ENCODE measurements at places on chromosomes 3 and 15.

DNA sequence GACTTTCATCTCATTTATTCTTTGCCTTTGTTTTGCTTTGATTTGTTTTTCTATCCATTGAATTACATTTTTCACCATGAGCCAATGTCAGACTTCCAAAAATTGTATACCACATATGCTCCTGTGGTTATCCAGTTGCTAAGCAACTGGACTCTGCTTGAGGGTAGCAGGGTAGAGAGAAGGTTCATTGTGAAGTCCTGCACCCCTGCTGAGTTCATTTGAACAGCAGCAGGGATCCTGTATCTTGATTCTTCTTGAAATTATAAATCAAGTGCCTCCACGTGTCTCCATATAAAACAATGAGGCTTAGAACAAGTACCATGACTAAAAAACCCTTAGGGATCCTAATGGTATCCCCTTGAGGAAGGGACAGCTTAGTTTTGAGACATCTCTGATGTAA is 449.3 kb downstream of the ROBO2 start:
- no peak for DNase-seq

DNA sequence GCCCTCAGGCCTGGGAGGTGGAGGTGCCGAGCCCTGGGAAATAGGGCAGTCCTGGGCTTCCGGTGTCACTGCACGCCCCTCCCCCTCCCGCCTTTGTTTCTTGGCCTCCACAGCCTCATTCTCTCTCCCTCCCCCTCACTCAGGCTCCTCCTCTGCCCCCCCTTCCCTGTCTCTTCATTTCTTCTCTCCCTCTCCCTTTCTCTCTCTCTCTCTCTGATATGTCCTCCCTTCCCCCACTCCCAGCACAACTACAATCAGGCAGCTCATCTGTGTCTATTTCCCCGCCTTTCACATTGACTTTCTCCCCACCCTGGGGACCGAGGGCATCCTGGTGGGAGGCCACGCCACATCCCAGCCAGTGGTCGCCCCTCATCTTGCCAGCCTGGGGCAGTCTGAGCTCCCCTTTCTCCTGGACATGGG is 40.2 kb downstream of the IDH2 start:
- no peak for DNase-seq

DNA sequence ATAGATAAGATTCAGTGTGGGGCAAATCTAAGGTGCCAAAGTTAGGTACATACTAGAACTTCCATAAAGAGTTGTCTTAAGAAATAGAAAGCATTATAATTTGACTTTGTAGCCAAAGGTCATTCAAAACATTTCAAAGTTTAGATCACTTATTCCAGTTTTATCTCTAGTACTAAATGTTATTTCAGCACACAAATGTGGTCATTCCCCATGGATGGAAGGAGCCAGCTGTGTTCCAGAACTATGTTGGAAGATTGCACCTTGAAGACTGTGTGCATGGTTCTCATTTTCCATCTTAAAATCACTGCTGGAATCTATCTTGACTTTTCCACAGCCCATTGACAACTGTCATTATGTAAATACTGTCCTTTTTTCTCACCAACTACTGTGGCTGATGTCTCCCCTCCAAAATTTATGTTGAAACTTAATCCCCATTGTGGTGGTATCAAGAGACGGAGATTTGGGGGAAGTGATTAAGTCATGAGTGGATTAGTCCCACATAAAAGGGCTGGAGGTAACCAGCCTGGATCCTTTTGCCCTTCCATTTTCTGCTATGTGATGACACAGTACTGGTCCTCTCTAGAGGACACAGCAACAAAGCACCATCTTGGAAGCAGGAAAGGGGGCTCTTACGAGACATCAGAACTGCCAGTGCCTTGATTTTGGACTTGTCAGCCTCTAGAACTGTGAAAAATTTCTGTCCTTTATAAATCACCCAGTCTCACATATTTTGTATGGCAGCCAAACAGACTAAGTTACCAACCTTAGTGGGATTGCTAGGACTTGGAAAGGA is 24.0 kb downstream of the TGFBR2 start:
- no peak for DNase-seq

DNA sequence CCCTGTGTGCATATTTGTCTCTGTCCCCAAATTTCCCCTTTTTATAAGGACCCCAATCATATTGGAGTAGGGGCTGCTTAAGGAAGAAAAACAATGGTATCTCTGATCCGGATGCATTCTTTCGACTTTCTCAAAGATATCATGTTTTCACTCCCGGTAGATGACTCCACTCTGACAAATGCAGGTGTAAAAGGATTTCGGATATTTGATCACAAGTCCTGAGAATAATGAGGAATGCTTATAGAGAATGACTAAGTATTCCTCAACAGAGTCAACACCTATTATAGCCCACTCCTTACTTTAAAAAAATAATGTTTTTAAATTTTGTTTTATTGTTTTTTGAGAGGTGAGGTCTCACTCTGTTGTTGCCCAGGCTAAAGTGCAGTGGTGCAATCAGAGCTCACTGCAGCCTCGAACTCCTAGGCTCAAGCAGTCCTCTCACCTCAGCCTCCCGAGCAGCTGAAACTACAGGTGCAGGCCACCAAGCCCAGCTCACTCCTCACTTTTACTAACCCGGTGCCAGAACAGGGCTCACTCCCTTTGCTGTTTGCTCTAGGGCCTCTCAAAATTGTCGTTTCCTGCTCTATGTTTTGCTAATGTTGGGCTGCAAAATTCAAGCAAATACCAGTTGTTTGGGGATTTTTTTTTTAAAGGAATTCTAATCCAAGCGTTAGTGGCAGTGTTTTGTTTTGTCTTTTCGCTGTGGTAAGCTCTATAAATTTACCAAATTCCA is 24.6 kb downstream of the COL8A1 start:
- no peak for DNase-seq

GRCh38 chr15:38182900-38183299 is 69.7 kb upstream of the SPRED1 start:
- no peak for DNase-seq

- no peak for DNase-seq
Observed at GRCh38 chr3:134150476-134150875, 100.2 kb downstream of the RYK start.
